Fibroblast of the conjunctiva (primary cell): ENCODE measurements at places on chromosomes 6 and 20.
A peak's percentile ranks its signal among the peaks of the same experiment; 100 is the strongest.

DNA sequence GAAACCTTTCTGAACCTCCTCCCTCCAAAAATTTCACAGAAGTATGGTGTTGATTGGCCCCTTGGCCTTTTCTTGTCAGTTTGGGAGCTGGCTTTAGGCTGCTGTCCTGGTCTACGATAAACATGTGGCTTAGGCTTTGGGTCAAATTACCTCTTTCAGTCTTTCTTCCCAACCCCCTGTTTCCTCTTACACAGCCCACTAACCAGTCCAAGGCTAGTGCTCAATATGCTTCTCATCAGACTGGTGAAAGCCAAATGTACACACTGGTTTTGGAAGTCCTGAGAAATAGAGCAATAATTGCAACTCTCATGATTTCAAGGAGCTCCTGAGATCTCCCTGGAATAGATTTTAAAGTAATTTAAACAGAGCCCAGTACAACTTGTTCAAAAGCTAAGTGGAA lies 933.7 kb upstream of the GJE1 start:
- peak; percentile 72 for DNase-seq

DNA sequence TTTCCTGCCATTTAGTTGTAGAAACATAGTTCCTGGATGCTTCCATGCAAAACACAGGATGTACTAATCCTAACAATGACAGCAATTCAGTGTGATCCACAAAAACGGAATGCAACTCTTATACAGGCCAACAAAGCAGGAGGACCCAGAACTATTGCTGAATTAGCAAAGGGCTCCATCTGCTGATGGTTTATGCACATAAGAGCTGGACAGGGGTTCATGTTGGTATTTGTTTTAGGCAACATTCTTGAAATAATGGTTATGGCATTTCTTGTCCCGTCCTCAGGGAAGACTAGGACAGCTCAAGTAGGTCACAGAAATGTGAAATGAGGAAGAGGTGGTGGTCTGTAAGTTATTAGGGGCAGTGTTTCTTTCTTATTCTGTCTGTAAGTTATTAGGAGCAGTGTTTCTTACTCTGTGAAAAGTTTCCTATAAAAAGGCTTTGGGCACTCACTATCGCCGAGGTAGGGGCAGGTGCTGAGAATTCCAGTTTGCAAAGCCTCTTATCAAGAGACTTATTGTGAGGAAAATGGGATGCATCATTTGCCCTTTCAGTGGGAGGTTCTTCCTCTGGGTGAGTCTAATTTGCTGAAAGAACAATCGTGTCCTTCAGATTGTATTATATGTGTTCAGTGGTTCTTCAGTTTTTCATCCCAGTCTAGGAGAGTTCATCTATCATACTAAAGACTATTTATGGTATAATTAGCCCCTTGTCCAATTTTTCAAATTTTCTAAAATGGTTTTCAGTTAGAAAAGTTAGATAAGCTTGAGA lies 171.1 kb downstream of the MCHR2 start:
- peak; percentile 32 for DNase-seq

DNA sequence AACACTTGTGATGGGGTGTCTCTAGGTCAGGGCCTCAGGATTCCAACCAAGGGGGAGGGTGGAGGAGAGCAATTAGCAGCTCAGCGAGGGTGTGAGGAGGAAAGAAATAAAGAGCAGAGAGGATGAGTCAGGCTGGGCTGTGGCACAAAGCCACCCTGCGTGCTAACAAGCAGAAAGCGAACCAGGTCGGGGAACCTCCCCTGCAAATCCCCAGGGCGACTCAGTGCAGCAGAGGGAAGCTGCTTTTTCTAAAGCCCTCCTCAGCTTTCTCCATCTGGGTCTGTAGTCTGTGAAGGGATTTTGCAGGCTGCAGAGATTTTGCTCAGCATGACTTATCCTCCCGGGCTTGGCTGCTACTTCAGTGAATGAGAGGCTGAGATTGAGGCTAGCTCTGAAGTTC lies 6.6 kb upstream of the SPO11 start:
- DNase-seq: no peak

- DNase-seq: no peak
Measured at GRCh38 chr6:134049176-134049575, 3.2 kb downstream of the SLC2A12 start.

DNA sequence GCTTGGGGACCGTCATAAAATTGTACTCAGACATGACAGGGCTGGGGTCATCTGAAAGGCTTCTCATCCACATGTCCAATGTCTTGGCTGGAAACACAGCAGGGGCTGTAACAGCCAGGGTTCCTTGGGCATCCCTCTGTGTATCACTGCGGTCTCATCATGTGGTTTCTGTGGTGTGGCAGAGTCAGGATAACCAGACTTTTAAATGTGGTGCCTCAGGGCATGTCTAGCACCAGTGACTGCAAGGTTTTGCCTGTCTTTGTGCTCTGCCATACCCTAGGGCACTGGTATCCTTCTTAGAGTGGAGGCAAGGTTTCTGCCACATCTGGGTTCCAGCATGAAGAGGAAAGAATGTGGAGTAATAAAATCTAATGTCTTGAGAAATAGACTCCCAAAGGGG lies 124.2 kb downstream of the PLEKHG1 start:
- DNase-seq: no peak

- no peak for DNase-seq
Measured at GRCh38 chr20:59823491-59824259, 109.8 kb downstream of the SYCP2 start.

- DNase-seq: no peak
Measured at GRCh38 chr6:130620338-130620781, 206.8 kb upstream of the SMLR1 start.

DNA sequence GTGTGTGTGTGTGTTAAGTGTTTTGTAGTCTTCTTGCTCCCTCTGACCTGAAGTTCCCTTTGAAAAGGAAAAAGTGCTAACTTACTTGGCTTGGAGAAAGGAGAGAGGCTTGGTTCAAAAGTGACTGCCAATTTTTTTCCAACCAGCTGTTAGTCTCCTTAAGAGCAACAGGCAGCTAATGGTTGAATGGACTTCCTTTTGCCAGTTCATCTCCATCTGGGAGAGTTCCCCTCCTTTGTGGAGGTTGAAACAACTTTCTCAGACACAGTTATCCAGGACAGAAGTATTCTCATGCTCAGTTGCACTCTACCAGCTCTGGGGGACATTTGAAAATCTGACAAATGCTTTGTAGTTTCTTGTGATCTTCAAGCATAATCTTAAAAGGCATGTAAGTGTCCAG lies 4.5 kb downstream of the RIPOR2 start:
- no peak for DNase-seq

DNA sequence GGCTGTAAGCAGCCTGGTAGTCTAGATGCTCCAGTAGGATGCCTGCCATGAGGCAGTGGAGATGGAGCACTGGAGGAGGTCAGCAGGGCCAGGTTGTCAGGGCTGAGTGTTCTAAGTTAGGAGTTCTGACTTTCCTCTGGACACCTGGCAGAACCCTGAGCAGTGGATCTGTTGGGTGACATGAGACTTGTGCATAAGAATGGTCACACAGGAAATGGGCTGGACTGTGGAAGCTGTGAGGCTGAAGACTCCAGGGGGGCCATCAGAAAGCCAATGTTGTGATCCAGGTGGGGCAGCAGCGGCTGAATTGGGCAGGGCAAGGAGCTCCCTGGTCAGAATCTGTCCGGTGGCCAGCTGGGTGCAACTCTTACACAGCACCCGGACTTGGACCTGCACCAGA lies 23.9 kb upstream of the C20orf203 start:
- DNase-seq: no peak

- no peak for DNase-seq
Measured at GRCh38 chr6:163954088-163954775, 539.7 kb downstream of the QKI start.

DNA sequence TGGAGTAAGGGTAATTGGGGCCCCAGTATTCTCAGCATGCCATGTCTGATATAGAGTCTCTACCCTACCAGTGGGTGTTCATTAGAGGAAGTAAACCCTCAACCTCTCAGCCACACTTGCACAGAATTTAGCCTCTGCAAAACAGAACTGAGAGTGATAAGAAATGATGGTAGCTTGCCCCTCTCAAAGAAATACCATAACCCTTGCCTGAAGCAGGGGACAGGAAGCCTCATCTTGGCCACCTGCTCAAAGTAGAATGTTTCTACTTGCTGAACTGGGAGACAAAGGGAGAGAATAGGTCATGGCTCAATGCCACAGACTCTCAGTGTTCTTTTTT lies 33.7 kb downstream of the SPTLC3 start:
- no peak for DNase-seq

- DNase-seq: no peak
Measured at GRCh38 chr20:33796263-33796906, 14.8 kb upstream of the CHMP4B start.

GRCh38 chr20:15831201-15831600 lies 742.0 kb downstream of the KIF16B start:
- no peak for DNase-seq

DNA sequence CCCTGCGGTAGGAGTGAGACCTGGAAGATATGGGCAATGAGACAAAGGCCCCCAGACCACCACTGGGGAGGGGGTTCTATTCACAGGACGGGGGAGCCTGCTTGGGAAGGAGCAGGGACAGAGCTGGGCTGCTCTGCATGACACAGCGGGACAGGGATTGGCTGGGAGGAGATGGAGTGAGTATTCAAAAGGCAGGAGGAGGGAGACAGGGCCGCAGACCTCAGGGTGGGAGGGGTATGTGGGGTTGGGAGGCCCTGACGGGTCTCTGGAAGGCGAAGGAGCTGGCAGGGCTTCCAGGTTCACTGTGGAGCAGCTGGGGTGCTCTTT lies 60.8 kb upstream of the RPS6KA2 start:
- DNase-seq: no peak
